ENCODE measurements at places on chromosomes 12 and 14.

DNA sequence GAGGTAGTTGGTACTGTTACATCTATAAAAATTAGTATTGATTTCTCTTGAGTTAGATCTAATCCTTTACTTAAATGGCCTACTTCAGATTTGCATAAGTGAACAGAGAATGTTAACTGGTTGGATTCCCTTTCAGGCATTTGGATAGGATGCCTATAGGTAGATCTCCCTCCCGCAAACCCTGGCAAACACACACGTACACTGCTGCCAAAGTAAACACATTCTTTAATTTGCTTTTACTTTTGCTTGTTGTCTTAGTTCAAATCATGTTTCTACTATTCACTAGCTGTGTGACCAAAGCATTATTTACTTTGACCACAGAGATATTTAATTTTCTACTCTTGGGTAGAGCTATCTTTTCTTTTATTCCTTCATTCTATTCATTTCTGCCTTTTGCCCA is 936.1 kb upstream of the FBXO33 start:
- DNase-seq, result no peak

GRCh38 chr12:124527861-124528561 is 39.4 kb downstream of the NCOR2 start:
- no peak for DNase-seq

DNA sequence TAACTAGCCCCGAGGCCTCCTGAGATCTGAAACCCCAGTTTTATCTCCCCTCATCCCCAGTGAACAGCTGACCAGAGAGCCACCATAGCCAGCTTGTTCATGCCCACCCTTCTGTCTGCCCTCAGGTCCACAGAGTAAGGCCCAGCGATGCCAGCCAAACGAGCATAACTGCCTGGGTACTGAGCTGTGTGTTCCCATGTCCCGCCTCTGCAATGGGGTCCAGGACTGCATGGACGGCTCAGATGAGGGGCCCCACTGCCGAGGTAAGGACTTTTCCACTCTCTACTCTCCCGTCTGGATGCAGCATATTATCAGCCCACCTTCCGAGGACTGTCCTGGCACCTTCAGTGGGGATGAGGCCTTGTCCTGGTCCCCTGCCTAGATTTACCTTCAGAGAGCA is 6.2 kb downstream of the LRP1-AS start:
- peak; percentile 19 for DNase-seq

DNA sequence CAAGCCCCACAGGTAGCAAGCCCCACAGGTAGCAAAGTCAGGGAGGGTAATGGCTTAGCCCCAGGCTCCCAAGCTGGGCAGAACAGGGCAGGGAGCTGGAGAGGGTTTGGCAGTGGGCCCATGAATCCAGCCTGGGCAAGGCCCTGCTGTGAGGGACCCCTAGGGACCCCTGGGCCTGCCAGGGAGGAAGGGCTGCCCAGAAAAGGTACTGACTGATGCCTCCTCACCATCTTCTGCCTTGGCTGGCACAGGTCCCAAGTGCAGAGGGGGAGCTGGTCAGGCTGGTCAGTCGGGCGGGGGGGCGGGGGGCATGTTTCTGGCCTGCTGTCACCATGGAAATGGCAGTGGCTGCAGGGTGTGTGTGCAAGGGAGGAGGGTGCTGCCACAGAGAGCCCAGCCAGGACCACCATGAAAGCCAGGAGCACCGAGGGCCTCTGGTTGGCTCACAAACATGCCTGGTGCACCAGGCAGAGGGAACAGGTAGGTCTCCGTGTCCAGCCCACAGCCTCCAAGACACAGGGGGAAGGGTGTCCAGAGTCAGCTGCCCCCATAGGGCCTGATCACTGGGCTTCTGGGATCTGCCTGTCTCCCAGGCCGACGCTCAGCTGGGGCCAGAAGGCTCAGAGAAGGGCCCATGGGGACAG is 1.5 kb upstream of the CRIP2 start:
- DNase-seq, result peak; percentile 69

DNA sequence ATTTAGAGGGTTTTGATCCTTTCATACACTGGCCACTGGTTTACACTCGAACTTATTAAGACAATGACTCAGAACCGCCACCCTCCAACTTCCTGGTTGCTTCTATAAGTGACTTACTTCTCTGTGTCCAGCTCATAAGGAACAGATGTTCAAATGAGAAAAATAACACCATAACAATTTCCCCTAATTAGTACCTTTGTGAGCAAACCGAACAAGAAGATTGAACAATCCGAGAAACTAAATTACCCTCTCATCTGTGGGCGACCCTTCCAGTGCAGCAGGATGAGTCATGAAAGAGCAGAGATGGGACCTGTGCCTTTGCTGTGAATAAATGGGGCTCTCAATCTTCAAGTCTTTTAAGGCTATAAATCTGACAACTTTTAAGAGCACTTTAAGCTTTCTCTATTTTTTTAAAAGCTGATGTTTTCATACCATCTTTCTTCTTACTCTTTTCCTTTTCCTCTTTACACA is 146.8 kb upstream of the RASSF8 start:
- no peak for DNase-seq

- DNase-seq, result no peak
Observed at GRCh38 chr12:3071107-3071506, 6.1 kb upstream of the TSPAN9 start.

DNA sequence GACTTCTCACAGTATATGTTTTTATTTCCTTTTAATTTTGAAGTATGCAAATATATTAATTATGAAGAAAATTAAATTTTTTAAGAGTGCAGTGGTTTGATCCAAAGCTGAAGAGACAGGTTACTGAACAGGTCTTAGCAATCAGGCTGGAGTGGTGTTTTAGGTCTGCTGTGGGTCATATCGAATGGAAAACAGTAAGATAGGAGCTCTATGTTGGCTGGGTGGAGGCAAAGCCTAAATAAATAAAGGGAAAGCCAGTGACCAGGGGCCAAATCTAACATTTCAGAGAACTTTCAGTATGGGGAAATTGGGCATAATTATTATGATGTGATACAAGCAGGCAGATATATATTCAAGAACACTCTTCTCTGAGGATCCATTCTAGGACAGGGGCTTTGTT is 12.7 kb upstream of the TSPAN8 start:
- DNase-seq, result no peak

- DNase-seq, result peak; percentile 6
Observed at GRCh38 chr12:109753054-109753401, 39.4 kb downstream of the FAM222A start.

DNA sequence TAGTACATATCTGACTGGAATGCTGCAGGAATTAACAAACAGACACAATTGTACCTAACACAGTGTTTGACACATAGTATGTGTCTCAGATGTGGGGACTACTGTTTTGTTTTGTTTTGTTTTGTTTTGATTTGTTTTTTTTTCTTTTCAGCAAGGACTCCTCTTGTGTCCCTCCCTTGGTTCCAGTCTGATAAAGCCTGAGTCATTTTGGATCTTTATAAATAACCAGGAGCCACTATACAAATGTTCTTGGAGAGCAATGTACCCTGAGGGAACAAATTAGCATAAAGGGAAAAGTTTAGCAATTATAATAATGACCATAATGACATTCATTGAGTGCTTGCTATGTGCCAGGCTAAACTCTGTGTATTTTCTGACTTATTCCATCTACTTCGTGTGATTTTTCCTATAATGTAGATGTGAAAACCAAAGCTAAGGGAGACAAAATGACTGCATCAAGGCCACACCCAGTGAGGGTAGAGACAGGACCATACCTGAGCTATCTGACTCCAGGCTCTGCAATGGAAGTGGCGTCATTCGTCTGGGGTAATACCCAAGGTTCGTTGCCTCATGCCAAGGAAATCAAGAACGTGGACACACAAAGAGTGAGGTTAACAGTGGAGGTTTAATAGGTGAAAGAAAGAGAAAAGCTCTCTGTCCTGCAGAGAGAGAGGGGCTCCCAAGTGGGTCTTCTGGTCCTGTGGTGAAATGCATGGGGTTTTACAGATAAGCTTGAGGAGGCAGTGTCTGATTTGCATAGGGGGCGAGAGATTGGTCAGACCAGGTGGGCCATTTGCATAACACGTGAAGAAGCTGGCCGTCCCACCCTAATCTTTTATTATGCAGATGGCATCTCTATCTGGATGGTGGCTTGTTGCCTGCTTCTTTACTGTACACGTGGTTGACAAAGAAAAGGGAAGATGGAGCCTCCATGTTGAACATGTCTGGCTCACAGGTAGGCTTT is 285.5 kb upstream of the SFSWAP start:
- DNase-seq, result peak; percentile 19

- DNase-seq, result no peak
Observed at GRCh38 chr12:51082561-51083125, 753 bp downstream of the CSRNP2 start.

All from tibial artery (tissue), 4 donors.